Fibroblast of the aortic adventitia (primary cell): ENCODE measurements at places on chromosomes 6 and 20. TPM values are rescaled to one million over a fixed set of nuclear protein-coding genes. Genes with fewer than 3 reads are reported as not detected.

The STX16 gene
- total RNA-seq, result 25.5 and 26.5 TPM in 2 replicates

The C6orf132 gene
- total RNA-seq, result 0.63 and 1.4 TPM in 2 replicates

The FAM135A gene
- 15.4 and 21.0 TPM in 2 replicates for total RNA-seq

The HLA-DQA2 gene
- total RNA-seq, result not detected in 2 replicates

The EFCAB8 gene
- not detected in 2 replicates for total RNA-seq

The PHACTR3 gene
- not detected in 2 replicates for total RNA-seq

The PHF3 gene
- total RNA-seq, result 78.5 and 146 TPM in 2 replicates

The PRSS16 gene
- not detected in 2 replicates for total RNA-seq

The TBXT gene
- not detected in 2 replicates for total RNA-seq

The KIAA0408 gene
- total RNA-seq, result 1.5 and 12.8 TPM in 2 replicates

The UST gene
- total RNA-seq, result 27.1 and 36.1 TPM in 2 replicates

The ANKRD6 gene
- total RNA-seq, result 14.6 and 18.1 TPM in 2 replicates

The SLC22A1 gene
- 0.09 and 5.8 TPM in 2 replicates for total RNA-seq

The RAB23 gene
- total RNA-seq, result 21.4 and 59.7 TPM in 2 replicates

The RAD21L1 gene
- total RNA-seq, result not detected in 2 replicates

The TNFAIP3 gene
- 7.0 and 19.9 TPM in 2 replicates for total RNA-seq

The APCDD1L gene
- 1.6 and 20.8 TPM in 2 replicates for total RNA-seq

The RAET1L gene
- not detected in 2 replicates for total RNA-seq

The EMILIN3 gene
- total RNA-seq, result not detected in 2 replicates

The C4A gene
- 5.2 and 33.5 TPM in 2 replicates for total RNA-seq

The NCOA5 gene
- total RNA-seq, result 11.9 and 24.0 TPM in 2 replicates

The FRMD1 gene
- total RNA-seq, result not detected in 2 replicates

The CDKAL1 gene
- total RNA-seq, result 11.3 and 20.0 TPM in 2 replicates

The ACSS2 gene
- total RNA-seq, result 32.3 and 65.3 TPM in 2 replicates

The TSPO2 gene
- not detected in 2 replicates for total RNA-seq

The SNAP25 gene
- total RNA-seq, result 0.65 and 3.1 TPM in 2 replicates

The SERAC1 gene
- total RNA-seq, result 7.4 and 11.2 TPM in 2 replicates

The ADGRF5 gene
- total RNA-seq, result under 0.01 and 15.9 TPM in 2 replicates
